ENCODE measurements at places on chromosomes 12 and 14.
A peak's percentile ranks its signal among the peaks of the same experiment; 100 is the strongest.

- DNase-seq: peak; percentile 26
Measured at GRCh38 chr14:22472935-22473854, 115.8 kb downstream of the DAD1 start.

DNA sequence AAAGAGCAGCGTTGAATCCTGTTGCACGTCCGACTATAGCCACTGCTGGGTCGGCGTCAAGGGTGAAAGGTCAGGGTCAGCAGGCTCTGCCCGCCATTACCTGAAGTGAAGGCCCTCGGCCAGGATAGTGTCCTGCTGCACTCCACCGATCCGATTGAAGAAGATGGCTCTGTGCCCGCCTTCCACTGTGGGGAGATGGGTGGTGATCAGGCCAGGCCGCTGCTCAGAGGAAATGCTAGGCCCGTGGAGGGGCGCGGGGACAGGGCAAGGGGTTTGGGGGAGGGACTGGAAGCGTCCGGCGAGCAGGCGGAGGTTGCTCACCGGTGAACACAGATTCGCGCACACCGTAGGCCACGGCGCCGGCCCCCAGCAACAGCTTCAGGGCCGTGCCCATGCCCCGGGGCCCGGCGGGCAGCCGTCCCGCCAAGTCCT lies 352 bp downstream of the PHB2 start:
- peak; percentile 13 for DNase-seq

- DNase-seq: no peak
Measured at GRCh38 chr14:78157494-78158437, 12.4 kb upstream of the NRXN3 start.

GRCh38 chr12:3193755-3194154 lies 116.6 kb downstream of the TSPAN9 start:
- no peak for DNase-seq

DNA sequence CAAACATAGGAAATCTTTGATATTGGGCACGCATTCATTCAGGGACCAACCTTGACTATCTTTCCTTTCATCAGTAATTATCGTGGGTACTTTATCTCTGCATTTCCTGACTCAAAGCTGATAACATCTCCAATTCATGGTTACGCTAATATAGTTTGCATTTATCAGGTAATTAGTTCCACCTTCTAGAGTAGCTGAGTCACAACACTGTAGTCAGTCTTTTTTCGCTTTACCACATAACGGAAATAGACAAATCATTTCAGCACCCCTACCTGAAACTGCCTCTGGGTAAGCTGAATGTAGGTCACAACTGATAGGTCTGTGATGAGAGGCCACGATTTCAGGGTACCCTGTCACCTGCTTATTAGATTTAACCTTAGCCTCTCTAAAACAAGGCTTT lies 36.7 kb upstream of the IL22 start:
- DNase-seq: no peak

DNA sequence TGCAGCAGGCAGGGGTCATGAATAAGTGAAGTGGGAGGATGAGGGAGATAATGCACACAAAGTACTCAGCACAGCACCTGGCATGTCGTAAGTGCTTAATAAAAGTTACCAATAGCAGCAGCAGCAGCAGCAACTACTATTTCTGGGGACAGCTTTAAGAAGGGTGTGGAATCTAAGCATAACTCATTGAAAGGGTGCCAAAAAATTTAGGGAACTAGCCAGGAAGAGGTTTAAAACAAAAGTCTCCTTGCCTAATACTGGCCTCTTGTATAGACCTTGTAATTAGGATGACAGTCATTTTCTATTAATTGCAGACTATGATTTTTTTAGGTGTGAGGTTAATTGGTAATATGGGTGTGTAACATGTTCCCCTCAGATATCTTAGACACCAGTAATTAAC lies 179.9 kb downstream of the PTPN11 start:
- no peak for DNase-seq

- DNase-seq: peak; percentile 10
Measured at GRCh38 chr14:37546621-37547447, 48.2 kb downstream of the FOXA1 start.

- no peak for DNase-seq
Measured at GRCh38 chr12:124566997-124567672, at the start of gene NCOR2. Gene NCOR2, minus strand, starts transcription at chr12:124567612. Its CDS starts 72,361 bp downstream, at chr12:124495251.

DNA sequence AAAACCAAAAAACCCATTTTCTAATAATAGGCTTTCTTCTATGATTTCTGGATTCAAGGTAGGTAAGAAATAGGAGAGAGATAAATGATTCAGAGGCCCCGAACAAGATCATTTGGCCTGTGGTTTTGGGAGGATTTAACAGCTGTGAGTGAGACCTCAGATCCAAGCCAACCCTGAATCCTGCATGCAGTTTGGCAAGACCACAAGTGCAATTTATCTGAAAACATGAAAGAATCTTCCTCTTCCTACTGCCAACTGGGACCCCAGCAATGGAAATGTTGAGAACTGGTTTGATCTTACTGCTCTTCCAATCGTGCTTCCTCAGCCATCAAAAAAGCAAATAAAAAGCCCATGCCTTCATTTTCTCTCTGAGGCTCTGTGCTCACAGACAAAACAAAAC lies 519.7 kb upstream of the TBX3 start:
- no peak for DNase-seq

GRCh38 chr12:60644076-60644475 lies 1048.2 kb downstream of the SLC16A7 start:
- DNase-seq: no peak

GRCh38 chr12:93148412-93148811 lies 219.3 kb upstream of the EEA1 start:
- no peak for DNase-seq

DNA sequence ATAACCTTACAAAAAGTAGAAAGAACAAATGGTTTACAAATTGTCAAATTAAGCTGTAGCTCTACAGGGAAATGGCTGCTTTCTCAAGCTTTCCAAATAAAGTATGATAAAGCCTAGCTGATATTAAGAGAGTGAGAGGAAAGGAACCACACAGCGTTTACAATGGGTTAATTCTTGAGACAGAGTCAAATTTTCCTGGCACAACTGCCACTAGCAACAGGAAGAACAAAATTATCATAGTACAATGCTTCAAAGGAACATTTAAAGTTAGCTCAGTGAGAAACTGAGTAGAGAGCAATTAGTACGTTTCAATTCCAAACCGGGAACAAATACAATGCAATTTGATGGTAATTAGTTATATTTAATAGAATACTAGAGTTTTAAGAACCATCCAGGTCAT lies 116.0 kb downstream of the PPP1R12A start:
- DNase-seq: no peak

GRCh38 chr12:132558861-132559623 lies 51.3 kb downstream of the LRCOL1 start:
- no peak for DNase-seq

DNA sequence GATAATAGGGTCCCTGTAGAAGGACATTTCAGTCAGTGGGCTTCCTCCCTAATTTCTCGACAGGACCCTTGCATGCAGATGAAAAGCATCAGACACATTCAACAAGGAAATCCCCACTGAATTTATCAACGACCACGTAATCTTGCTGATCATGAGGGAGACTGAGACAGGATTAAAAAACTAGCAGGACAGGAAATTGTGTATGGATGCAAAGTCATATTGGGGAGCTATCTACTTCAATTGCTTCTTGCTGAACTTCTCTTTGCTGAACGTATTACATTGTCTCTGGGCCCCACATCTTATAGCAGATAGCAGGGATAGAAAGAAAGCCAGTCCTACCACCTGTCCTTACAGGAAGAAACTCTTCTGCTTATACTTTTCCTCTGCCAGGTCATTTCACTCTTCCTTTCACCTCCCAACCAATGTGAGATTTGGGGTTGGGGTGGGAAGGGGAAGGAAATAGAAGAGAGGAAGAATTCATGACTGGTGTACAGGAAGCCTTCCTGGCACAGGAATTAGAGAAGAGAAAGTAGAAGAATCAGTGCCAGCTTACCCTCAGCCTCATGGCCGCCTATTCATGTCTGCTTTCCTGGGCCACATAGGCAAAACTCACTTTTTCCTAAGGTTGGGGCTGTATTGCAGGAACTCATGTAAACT lies 333.3 kb downstream of the ZFP36L1 start:
- no peak for DNase-seq

DNA sequence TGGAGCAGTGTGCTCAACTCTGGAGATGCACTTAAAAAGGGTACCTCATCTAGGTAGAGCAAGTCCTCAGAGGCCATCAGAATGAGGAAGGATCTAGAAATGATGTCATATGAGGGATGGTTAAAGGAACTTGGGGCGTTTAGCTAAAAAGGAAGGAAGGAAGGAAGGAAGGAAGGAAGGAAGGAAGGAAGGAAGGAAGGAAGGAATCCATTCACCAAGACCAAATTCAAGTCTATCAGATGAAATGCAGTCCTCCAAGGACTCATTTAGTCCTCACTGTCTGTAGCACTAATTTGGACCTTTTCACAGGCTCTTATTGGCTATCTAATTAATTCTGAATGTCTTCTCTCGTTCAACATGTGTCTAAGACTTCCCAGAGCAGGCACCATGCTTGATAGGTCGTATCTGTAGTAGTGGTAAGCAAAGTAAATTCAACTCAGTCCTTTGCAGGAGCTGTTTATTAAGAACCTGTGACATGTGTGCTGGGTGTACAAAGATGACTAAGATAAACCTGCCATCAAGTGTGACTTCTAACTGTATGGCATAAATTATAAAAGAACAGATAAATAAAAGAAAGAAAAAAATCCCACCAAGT lies 63.5 kb downstream of the LLPH start:
- DNase-seq: no peak

DNA sequence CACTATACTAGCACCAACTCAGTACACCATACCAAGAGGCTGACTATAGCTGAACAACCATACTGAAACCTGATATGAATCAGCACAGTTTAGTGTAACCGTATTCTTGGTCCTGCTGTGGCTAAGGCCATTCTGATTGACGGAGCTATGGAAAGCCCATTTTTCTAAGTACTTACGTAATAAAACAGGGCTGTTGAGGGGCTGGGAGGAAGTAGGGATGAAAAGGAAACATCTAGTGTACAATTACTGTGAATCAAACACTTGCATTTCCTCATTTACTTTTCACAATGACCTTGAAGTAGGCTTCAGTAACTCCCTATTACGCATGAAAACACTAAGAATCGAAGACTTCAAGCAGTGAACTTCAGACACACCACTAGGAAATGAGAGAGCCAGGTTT lies 198.2 kb downstream of the BTG1 start:
- no peak for DNase-seq

- DNase-seq: peak; percentile 75
Measured at GRCh38 chr12:89016970-89017778, 335.1 kb downstream of the DUSP6 start.

GRCh38 chr14:73452341-73453186 lies 5.8 kb downstream of the NUMB start:
- DNase-seq: peak; percentile 67
